ENCODE measurements at places on chromosomes 4 and X.
A peak's percentile ranks its signal among the peaks of the same experiment; 100 is the strongest.

GRCh38 chr4:153071958-153072598 lies 132.2 kb upstream of the TRIM2 start:
- DNase-seq: no peak

DNA sequence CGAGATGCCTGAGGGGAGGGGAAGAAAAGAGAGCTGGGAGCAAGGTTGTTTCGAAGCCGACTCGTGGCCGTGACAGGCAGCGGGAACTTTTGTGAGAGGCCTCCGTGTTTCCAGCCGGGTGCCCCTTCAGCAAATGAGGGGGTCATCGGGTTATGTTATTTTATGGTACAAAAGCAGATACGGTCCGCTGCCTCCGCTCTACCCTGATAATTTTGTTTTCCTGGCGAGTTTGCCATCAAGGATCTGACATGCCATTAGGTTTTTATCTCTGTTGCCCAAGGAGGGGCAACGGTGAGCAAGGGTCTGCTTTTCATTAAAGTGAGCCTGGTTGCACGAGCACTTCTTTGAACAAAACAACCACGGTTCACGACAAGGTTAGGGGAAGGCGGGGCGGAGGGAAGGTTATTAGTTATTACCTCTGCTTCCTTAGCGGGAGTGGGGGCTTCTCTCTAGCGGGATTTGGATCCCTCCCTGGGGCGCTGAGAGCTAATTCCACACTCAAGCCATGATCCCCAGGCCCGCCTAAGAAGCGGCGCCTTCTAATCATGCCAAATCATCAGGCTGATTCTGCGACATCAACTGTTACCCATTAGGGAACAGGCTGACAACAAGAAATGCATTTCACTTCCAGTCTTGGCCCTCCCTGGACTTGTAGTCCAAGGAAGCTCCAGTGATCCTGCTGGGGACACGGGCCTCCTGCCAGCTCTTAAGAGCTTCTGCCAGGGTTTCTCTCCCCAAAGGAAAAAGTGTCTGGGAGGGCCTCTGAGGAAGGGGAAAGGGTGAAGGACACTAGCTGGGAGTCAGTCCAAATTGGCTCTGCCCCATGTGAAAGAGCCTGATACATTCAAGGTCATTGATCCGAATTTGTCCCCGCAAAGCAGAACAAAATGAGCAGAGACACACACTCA lies 617.7 kb downstream of the MID1IP1 start:
- DNase-seq: no peak

DNA sequence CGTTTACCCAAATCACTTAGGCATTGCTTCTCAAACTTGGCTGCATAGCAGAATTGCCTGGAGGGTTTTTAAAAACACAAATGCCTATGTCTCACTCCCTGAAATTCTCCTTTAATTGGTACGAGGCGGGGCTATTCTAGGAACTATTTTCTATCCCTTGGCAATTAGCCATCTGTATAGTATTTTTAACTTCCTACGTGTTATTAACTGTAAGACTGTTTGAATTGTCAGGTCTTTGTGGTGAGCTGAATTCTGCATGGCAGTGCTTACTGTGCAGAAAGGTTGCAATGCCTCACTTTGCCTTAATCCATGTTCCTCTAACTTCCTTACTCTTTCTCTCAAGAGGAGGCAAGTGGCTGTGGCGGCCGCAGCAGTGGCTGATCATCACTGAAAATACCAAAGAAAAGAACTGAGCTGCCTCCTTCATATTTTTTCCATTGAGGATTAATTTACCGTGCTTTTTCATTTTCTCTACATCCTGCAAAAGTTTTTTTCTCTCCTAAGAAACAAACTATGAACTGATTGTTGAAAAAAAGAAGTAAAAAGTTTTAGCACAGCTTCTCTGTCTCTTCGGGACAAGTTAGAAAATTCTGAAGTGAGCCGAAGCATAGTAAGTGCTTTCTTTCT lies at the start of gene SHROOM3:
SHROOM3 (plus strand) TSS at position 329 of the 627 bp plus-strand sequence. CDS start 824 bp downstream, outside the sequence.
- DNase-seq: no peak

DNA sequence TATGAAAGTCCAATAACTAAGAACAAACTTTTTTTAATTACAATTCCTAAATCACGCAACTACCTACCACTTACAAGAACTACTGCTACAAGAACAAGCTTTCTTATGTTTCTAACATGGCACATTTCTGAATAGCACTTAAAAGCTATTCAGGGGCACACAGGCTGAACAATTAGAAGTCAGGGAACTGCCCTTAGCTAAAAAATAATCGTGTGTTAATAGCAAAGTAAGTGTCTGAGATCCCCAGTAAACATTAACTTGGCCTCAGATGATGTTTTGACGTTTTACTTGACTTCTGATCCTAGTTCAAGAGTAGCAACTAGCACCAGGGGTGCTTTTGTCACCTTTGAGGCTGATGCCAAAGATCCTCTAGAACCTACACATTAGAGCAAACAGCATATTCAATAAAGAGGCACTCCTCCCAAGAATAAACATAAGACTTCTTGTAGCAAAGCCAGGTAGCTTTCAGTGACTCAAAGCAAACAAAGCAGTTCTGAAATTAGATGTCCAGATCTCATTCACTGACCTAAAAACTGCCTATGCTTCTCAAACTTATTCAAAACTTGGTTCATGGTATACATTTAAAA lies 16.2 kb downstream of the SPOCK3 start:
- DNase-seq: no peak

- no peak for DNase-seq
Measured at GRCh38 chr4:125316791-125317524, 2.2 kb downstream of the FAT4 start.

DNA sequence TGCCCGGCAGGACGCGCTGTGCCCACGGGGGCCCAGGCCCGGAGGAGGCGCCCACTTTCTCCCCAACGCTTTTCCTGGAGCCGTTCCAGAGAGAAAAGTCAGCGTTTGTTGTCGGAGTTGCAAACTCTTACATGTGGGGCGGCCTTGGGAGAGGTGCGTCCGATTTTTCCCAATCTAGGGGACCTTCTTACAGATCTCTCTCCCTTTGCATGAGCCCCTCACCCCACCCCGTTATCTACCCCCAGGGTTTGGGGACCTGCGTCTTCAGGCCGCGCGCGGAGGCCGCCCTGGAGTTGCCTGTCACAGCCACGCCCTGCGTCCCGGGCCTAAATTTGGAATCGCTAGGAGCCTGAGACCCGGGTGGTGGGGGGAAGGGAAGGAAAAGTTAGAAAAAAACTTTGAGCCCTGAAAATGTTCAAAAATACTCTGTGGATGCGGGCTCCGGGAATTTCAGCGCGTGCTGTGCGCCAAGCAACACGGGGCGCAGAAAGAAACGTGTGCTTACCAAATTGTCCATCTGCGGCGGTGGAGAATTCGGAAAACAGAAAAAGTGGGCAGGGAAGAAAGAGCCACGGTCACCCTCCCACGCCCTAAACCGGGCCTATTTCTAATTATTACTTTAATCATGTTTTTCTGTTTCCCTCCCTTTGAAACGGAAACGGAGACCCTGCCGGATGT lies 587 bp downstream of the CD99 start:
- DNase-seq: peak; percentile 37

DNA sequence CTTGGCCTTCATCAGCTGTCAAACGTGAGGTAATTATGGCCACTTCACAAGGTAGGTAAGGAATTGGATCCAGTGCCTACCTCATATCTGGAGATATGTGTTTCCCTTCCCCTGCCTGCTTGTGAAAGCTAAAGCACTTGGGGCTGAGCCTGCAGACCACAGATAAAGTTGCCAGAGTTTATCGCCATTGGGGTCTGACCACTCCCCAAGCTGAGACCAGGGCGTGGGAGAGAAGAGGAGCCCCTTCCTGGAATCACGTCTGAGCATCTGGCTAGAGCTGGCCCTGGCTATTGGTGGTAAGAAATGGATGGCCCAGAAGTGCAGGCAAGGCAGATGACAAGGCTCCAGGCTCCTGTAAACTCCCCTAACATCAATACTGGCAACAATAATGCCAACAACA lies 2.7 kb downstream of the ALAS2 start:
- no peak for DNase-seq

GRCh38 chrX:71532078-71532752 lies 689 bp upstream of the OGT start:
- DNase-seq: peak; percentile 86

- DNase-seq: no peak
Measured at GRCh38 chr4:78002260-78002659, 54.9 kb upstream of the FRAS1 start.

DNA sequence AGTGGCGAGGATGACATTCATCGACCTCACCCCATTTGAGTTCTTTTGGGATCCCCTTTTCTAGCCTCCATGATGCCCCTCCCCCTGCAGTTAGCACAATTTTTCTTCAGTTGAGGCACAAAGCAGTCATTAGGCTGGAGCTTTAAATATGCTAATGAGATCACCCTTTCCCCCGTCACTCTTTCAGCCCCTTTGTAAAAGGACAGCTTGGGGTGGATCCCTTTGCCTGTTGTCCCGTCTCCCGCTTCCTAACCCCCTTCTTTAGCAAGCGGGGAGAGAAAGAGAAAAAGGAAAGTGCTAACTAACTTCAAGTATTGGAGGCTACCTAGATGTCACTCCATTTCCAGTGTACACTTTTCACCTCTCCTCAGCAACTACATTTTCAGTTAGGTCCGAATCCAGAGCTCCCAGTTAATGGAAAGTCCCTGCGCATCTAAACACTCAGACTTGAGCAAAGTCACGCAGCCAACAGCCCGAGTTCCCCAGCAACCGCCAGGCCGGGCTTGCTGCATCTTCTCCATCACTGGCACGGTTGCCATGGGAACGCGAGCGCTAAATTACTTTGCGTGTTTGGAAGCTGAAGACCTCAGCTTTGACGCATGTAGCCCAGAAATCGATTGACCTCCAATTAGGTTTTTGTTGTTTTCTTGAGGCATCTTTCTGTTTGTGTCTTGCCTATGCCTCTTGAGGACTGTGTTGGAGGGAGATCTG lies 76.8 kb downstream of the RTL5 start:
- DNase-seq: no peak

GRCh38 chrX:119007189-119007770 lies 32.9 kb downstream of the LONRF3 start:
- DNase-seq: no peak

- peak; percentile 14 for DNase-seq
Measured at GRCh38 chr4:5051278-5052203, at the start of gene STK32B. Gene STK32B, plus strand, starts transcription at chr4:5051480.

DNA sequence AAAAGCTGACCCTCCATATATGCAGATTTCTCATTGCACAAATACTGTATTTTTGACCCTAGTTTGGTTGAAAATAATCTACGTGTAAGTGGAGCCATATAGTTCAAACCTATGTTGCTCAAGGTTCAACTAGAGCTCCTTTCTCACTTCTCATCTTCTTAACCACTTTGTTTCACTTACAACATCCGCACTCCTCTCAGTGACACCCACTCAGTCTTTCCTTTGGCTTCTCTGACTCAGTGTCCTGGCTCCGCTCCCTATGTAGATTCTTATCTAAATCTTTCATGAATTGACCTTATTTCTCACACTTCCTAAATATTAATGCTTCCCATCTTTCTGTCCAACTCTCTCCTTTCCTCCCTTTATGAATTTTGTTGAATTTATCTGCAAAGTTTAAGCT lies 32.9 kb upstream of the DKK2 start:
- DNase-seq: peak; percentile 12

DNA sequence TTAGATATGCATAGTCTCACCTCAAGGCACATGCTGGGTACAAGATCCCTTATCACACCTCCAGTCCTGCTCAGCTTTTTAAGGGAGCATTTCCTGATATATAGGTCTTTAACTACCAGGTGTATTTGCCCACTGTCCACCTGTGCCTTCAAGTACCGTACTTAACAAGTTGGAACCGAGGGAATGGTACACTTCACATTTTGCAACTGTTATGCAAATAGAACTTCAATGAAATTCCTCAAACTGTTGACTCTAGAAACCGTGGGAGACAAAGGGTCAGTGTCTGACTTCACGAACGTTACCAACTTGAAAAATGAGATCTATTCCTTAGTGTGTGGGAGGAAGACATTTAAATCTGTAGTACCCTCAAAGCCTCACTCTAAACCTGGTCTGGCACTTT lies 5.2 kb downstream of the TRIM2 start:
- DNase-seq: no peak

- DNase-seq: no peak
Measured at GRCh38 chr4:17515445-17516407, 761 bp downstream of the CLRN2 start.

GRCh38 chr4:52657292-52657617 lies 1.8 kb downstream of the USP46 start:
- DNase-seq: no peak

DNA sequence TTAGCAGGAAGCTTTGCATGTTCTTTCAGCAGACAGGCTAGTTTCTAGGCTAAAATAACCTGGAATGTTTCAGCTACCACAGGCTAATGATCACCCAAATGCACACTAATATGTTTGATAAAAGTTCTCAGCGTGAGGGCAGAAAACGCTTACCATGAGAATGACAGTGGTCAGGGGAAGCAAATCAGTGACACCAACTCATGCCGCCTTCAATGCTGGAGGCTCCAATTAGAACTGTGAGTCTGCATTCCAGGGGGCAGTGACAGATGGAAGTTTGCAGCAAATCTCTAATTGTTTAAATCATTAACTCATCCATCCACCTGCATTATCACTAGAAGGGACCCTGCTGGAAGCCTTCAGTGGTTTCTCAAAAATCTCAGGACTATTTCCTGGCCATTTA lies 43.2 kb downstream of the ANOS1 start:
- no peak for DNase-seq

- DNase-seq: no peak
Measured at GRCh38 chr4:3344104-3344503, 51.3 kb downstream of the RGS12 start.

DNA sequence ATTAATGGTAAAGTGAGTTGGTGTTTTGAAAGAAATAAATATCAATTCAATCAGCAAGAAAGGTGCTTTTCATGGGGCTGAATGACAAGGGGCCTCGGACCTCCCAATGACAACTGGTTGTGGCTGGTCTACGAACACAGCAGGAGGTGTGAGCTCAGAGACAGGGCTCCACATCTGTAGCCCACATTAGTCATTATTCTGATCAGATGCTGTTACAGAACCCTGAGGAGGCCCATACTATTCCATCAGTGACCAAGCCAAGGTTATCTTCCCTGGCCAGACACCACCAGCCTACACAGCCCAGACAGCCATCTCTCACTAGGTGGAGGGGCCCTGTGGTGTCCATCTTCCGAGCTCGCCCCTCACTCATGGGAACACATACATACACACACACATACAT lies 168.8 kb downstream of the SH3KBP1 start:
- no peak for DNase-seq

GRCh38 chr4:13665701-13666660 lies 38.5 kb upstream of the BOD1L1 start:
- no peak for DNase-seq

All from activated CD4-positive, alpha-beta T cell treated with anti-CD3 and anti-CD28 coated beads, Interleukin-10, Interleukin-2, amounts not matched to agents 100 ng/mL and 50 ng/mL, durations not matched to agents 16 hours and 8 hours (primary cell).